ENCODE measurements at places on chromosomes 3 and 15. TPM values are rescaled to one million over a fixed set of nuclear protein-coding genes. Genes with fewer than 3 reads are reported as not detected.

Gene ZNF502
- total RNA-seq: 6.5 TPM

Gene FAM107A
- total RNA-seq: 93.4 TPM

Gene GOLGA8T
- 1.4 TPM for total RNA-seq

Gene RTP1
- not detected for total RNA-seq

Gene IQCF5
- not detected for total RNA-seq

Gene TMC3
- not detected for total RNA-seq

Gene GOLGA8G
- total RNA-seq: not detected

Gene CCRL2
- total RNA-seq: not detected

DNA sequence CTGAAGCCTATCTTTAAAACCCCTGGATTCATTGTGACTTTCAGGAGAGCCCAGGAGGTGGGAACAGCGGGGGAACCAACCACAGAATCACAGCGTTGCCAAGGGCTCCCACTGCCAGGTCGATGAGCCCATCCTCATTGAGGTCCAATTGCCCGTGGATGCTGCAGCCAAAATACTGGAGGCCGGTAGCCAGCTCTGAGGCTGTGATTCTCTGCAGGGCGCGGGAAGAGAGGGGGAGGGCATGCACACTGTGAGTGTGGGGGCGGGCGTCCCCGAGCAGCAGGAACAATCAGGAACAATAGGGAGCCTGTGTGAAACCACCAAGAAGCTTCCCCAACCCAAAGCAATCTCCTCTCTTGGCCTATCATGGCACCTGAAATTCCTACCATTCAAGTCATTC lies 53.4 kb downstream of the FEM1B start:
- no peak for DNase-seq

DNA sequence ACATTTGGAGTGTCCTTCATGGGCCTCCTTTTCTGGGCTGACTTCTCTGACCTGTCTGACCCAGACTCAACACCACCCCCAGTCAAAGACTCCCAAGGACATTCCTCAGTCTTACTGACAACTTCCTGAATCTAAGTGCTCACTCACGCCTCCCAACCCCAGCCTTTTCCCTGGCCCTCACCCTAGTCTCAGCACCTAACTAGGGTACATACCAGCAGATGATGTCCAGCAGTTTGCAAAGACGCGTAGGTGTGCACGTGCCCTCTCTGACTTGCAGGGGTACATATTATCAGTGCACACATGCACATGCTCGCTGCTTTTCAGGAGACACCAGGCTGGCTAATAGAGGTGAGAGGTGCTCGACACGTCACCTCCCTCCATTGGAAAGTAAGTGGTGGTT lies 38.7 kb upstream of the SLCO2A1 start:
- no peak for DNase-seq

DNA sequence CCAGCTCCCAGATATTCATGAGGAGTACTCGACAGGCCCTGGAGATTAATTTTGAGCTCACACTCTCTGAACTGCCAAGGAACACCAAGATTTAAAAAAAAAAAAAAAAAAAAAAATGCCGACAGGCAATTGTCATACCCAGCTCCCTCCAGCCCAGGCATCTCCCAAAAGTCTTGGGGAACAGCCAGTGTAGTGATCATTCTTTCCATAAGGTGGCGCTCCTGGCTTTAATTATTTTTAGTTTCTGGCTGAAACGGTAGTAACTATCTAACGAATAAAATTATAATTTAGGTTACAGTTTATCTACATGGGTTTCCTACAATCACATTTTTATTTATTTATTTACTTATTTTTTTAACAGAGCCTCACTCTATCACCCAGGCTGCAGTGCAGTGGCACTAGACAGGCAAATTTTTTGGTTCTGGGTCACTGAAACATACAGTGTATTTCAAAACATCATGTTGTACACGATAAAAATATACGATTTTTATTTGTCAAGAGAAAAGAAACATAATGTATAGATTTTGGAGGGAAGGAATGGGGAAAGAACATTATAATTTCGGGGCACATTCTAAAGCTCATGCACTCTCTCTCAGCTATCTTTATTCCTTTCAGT lies 157.3 kb downstream of the ADAMTS9 start:
- peak; percentile 88 for DNase-seq

- DNase-seq: no peak
Measured at GRCh38 chr3:113912552-113913236, 35.1 kb upstream of the ZDHHC23 start.

GRCh38 chr15:28904541-28905315 lies 19.0 kb downstream of the APBA2 start:
- peak; percentile 46 for DNase-seq

DNA sequence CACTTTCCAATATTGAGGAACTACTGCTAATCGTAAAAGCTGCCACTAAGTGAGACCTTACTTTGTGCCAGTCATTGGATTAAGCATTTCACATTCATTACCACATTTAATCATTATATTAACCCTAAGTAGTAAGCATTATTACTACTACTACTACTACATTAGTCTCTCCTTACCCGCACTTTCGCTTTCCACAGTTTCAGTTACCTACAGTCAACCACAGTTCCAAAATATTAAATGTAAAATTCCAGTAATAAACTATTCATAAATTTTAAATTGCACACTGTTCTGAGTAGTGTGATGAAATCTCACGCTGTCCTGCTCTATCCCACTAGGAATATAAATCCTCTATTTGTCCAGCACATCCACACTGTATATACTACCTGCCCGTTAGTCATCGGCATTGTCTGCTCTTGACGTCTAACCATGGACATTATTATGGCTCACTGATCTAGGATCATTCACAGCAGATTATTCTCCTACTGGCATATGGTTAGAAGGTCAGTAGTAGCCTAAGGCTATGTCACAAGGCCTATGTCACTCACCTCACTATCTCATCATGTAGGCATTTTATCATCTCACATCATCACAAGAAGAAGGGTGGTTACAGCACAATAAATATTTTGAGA lies 121.1 kb downstream of the GSK3B start:
- no peak for DNase-seq

- no peak for DNase-seq
Measured at GRCh38 chr3:127031413-127031810, 48.5 kb downstream of the PLXNA1 start.

DNA sequence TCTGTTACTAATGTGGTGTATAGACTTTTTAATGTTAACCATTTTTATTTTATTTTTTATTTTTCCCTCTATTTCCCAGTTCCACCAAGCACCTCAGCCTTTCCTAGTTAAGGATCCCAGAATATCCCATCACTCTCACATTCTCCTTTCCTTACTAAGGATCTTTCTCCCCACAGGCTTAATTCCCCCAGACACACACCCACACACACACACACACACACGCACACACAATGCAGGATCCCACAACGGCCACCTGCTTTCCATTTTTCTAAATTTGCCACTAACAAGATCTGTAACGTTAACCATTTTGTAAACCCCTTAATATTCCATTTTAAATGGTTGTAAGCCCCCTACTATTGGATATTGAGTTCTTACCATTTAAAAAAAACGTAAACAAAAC lies 404.1 kb downstream of the ZIC1 start:
- no peak for DNase-seq

DNA sequence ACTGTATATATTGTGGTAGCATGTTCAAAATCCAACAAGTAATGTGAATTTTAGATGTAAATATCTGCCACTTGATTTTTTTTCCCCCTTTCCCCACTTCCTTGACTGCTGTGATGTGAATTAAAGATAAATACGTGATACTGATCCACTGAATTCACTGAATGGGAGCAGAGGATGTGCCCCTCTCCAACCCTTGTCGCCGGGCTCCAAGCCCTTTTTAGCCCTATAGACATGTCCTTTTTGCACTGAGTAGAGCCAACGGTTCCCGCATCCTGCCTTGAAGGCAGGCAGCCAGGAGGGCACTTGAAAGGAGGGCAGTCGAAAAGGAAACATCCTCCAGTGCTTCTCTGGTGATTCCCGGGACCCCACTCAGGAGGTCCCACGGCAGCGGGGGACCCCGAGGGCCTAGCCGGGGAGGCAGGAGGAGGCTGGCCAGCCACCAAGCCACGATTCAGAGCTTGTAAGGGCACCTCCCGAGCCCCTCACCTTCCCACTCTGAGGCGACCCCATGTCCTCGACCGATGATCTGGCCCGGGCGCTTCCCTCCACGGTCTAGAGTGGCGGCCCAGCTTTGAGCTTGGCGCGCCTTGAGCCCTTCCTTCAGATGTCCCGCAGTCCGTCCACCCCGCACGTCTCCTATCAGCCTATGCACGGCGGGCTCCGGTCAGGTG lies 901 bp upstream of the MANF start:
- DNase-seq: peak; percentile 75

GRCh38 chr15:60829416-60829815 lies 350.5 kb upstream of the ICE2 start:
- no peak for DNase-seq

DNA sequence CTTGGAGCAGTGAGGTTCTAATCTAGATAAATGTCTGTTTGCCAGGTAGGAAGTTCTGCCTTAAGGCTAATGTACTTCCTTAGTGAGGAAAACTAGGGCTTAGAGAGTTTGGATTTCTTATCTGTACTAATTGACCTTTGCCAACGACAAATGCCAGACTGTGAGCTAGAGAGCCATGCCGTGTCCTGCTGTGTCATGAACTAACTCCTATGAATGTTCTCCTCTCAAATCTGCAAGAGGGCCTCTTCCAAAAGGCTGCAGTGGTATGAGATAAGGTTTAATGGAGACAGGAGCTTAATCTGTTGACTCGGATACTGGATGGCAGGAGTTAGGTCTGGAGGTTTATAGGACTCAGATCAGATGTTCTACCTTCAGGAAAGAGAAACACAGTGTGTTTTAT lies 524.9 kb downstream of the NTRK3 start:
- no peak for DNase-seq

DNA sequence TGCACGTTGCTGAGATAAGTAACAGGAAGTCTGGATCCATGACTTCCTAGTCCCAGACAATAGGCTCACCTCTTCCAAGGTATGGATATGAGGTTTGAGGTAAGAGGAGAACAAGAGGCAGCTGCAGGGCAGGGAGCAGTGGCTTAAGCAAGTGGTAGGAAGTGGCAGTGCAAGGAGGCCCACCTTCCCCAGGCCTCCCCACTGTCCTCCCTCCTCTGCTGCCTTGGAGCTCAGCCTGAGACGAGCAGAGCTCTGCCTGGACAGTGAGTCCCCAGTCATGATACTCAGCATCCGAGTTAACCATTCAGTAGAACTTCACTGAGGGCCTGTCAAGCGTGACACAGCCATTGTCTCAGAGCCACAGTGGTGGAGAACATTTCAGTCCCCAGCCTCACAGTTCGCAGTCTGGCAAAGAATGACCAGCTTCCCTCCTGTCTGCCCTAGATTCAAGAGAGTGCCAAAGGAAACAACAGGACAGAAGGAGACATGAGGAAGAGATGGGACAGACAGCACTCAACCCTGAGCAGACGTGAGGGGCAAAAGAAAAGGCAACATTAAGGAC lies 41.4 kb upstream of the BOC start:
- no peak for DNase-seq

DNA sequence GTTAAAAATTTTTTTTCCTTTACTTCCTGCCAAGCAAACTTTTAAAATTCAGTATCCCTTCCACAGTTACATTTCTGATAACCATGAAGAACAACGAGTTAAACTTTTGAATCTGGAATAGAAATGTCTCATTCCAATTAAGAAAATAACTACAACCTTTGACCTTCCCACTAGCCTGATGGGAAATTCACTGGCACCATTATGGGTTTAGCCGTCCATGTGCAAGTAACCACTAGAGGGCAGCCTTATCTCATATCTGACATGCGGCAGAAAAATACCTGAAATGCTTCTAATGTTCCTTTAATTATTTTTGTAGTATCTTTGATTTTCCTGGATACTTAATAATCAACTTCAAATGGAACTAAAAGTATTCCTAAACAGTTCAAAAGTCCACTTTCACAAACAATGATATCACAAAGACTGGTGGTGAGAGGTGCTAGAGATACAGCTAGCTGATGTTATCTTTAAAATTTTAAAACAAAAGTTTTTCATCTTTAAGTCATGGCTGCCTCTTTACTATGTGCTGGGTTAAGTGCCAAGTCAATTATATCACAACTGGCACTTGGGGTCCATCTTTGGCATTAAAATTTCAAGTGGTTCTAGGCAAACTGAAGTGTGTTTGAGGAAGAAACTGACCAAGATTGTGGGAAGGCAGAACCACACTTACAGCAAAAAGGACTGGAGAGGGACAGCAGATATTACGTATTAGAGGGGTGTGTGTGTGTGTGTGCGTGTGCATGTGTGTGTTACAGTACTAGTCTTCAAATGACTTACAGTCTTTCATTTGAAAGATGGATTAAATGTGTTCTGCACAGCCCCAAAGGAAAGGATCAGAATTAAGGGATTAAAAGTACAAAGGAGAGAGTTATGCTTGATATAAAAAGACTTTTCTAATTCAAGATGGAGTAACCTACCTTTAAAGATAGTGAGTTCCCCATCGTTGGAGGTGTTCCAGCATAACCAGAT lies 107.1 kb upstream of the ICE2 start:
- peak; percentile 79 for DNase-seq

GRCh38 chr3:192408647-192409200 lies 318.6 kb downstream of the FGF12 start:
- DNase-seq: no peak

GRCh38 chr3:4865714-4866113 lies 113.5 kb upstream of the BHLHE40 start:
- DNase-seq: no peak

- DNase-seq: no peak
Measured at GRCh38 chr3:138474163-138474562, 39.7 kb downstream of the ESYT3 start.

- DNase-seq: no peak
Measured at GRCh38 chr3:153856932-153857331, 264.3 kb upstream of the ARHGEF26 start.

DNA sequence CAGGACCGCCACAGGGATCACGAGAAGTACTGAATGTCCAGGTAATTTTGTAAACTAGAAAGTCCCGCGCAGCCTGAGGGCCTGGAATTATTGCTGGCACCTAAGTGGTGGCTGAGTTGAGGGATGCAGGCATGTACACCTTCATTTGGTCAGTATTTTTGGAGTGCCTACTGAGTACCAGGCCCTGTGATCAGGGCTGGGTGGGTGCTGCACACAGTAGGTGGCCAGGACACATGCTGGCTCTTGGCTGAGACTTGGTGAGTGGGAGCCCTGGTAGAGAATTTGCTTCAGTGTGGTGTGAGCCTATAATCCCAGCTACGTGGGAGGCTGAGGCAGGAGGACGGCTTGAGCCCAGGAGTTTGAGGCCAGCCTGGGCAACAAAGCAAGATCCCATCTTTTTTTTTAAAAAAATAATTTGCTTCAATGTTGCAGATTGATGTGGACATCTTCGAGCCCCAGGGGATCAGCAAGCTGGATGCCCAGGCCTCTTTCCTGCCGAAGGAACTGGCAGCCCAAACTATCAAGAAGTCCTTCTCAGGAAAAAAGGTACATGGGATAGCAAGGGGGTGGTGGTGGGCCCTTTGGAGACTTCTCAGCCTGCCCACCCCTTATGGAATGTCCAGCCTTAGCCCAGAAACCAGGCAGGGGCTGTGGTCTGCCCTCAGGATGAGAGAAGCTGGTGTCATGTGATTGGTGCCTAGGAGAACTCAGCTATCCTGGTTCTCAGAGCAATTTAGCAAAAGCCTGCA lies 2.6 kb downstream of the ITIH1 start:
- DNase-seq: no peak

- DNase-seq: no peak
Measured at GRCh38 chr3:177145381-177145780, 51.9 kb downstream of the TBL1XR1 start.

Data from ascending aorta (tissue), 2 donors.